ENCODE measurements at places on chromosomes 11 and 22.

GRCh38 chr11:118448294-118448693 is 12.0 kb downstream of the KMT2A start:
- H3K4me1 ChIP-seq = peaks cover 8% of the 10 kb centered on the region
- H3K4me3 ChIP-seq = no peak overlapping the region
- no peak for DNase-seq
- no peaks in the 10 kb centered on the region for H3K27me3 ChIP-seq

- H3K36me3 ChIP-seq = no peaks in the 10 kb centered on the region
- H3K4me1 ChIP-seq = peaks cover 19% of the 10 kb centered on the region
- DNase-seq = peak; percentile 92
- peaks cover 13% of the 10 kb centered on the region for H3K27me3 ChIP-seq
- peak overlapping the region; percentile 79 for H3K27ac ChIP-seq
Measured at GRCh38 chr11:130449996-130450769, 1.7 kb downstream of the ADAMTS15 start.

GRCh38 chr22:45212306-45212709 is 28.4 kb downstream of the KIAA0930 start:
- peak overlapping the region; percentile 79 for H3K27ac ChIP-seq
- peak overlapping the region; percentile 21 for H3K4me3 ChIP-seq
- peaks cover 62% of the 10 kb centered on the region for H3K4me1 ChIP-seq
- peak; percentile 94 for DNase-seq
- H3K36me3 ChIP-seq = no peaks in the 10 kb centered on the region

DNA sequence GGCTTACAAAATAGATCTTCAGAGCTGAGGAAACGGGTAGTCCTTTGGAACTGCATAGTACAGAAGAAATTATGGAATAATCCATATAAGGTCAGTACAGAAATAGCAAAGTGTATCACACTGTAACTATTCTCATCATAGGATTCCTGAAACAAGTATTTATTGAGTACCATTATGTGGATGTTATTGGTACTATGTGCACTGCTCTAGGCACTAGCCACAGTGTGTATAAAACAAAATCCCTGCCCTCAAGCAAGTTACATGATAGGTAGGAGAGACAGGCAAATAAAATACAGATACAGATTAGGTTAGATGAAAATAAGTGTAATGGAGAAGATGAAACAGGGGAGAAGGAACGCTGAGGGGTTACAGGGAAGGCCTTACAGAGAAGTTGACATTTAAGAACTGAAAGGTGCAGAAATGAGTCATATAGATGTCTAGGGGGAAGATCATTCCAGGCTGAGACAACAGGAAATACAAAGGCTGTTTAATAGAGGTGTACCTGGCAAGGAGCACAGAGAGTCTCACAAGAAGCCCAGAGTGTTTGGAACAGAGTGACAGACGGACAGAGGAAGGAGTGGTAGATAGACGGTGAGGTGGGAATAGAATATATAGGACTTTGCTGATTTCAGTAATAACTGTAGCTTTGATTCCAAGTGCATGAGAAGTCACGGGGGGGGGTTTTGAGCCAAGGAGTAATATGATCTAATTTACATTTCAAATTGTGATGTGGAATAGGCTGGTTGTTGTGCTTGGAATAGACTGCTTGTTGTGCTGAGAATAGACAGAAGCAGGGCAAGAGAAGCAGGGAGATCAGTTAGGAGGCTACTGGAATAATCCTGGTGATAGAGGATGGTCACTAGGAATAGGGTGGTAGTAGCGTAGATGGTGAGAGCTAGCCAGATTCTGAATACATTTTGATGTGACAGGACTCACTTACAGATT is 13.7 kb downstream of the RNF141 start:
- H3K36me3 ChIP-seq = peaks cover 79% of the 10 kb centered on the region
- peaks cover 9% of the 10 kb centered on the region for H3K4me1 ChIP-seq
- no peak overlapping the region for H3K27ac ChIP-seq
- H3K27me3 ChIP-seq = no peaks in the 10 kb centered on the region

DNA sequence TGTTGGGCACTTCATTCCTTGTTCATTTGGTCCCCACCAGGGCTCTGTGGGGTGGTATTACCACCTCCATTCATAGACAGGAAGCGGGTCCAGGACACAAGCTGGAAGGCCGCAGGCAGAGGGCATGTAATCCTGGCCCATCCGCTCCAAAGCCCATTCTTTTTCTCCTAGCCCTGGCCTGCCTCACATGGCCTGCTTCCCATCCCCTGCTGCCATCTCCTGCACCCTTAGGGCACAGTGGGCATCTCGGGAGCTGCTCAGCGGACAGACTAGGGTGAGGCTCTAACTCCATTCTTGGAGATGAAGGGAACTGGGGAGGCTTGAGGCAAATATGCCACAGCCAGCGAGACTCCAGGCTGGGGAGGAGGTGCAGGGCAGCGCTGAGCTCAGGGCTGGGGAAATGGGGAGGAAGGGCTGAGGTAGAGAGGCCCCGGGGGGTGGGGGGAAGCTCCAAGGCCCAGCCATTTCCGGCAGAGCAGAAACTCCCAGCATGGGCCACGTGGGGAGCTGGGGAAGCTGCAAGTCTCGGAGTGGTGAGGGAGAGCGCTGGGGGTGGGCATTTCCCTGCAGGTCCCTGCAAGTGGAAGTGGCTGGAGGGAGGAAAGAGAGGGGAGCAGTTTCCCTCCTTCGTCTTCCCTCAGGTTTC is 14.3 kb upstream of the BCL9L start:
- H3K27ac ChIP-seq = no peak overlapping the region
- H3K4me3 ChIP-seq = no peak overlapping the region
- peak; percentile 67 for DNase-seq
- no peaks in the 10 kb centered on the region for H3K27me3 ChIP-seq
- H3K36me3 ChIP-seq = no peaks in the 10 kb centered on the region
- H3K4me1 ChIP-seq = no peaks in the 10 kb centered on the region

DNA sequence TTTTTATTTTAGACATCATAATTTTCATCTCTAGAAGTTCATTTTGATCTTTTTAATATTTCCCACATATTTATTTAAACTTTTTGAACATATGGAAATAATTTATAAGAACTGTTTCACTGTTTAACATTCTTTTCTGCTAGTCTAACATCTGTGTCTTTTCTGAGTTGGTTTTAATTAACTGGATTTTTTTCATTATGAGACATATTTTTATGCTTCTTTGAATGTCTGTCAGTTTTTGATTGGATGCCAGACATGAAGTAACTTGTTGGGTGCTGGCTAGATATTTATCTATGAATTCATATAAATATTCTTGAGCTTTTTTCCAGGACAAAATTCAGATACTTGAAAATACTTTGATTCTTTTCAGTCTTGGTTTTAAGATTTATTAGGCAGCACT is 317.8 kb upstream of the NCAM1 start:
- no peaks in the 10 kb centered on the region for H3K4me1 ChIP-seq
- H3K27me3 ChIP-seq = no peaks in the 10 kb centered on the region
- H3K4me3 ChIP-seq = no peak overlapping the region

DNA sequence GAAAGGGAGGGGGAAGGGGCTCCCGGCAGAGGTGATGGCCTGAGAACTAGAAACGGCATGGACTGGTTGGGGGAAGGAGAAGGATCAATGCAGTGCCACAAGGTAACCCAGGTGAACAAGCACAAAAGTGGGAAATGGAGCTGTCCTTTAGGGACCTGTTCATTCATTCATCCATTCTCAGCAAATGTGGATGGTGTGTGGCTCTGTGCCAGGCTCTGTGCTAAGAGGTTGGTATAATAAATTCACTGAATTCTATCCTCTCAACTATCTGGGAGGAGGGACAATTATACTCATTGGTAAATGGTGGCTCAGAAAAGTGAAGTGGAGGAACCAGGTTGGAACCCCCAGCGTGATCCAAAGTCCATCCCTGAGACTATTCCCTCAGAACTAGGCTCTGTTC is 18.6 kb upstream of the ARAP1 start:
- H3K4me3 ChIP-seq = no peak overlapping the region
- DNase-seq = no peak
- no peaks in the 10 kb centered on the region for H3K27me3 ChIP-seq
- H3K4me1 ChIP-seq = no peaks in the 10 kb centered on the region
- H3K36me3 ChIP-seq = no peaks in the 10 kb centered on the region

DNA sequence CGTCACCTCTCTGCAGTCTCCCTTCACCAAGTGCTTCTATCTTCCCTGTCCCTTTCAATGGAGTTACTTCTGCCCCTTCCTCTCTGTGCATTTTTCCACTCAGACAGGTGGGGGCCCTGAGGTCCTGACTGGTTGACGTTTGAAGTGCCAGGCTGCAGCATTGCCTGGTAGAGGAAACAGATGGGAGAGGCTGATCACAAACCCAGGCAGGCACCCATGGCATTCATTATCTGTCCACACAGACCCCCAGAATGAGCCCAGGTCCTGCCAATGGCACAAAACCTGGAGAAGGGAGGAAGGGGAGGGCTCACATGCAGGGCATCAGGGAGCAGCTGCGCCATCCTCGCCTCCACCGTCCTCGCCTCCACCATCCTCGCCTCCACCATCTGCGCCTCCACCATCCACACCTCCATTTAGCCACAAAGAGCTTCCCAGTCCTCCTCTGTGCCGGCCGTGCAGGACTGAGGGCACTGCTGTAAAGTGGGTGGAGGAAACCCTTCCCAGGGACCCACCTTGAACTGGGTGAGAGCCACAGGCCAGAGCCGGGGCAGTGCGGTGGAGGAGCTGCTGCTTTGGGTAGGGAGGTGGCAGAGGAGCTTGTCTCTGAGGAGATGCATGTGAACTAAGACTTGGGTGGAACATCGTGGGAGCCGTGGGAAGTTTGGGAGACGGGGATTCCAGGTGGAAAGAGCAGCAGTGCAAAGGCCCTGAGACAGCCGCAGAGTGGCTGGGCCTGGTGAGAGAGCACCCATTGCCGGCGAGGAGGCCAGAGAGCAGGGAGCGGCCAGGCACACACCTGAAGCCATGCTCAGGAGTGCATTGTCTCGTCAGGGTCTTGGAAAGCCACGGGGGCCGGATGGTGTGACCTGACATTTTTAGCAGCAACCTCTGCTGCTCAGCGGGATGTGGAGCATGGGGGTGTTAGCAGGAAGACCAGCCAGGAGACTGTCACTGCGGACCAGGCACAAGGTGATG is 145.1 kb downstream of the TBC1D22A start:
- H3K4me3 ChIP-seq = no peak overlapping the region
- H3K36me3 ChIP-seq = peaks cover 2% of the 10 kb centered on the region
- H3K4me1 ChIP-seq = no peaks in the 10 kb centered on the region

- no peak for DNase-seq
- no peaks in the 10 kb centered on the region for H3K36me3 ChIP-seq
- H3K4me1 ChIP-seq = no peaks in the 10 kb centered on the region
- no peak overlapping the region for H3K27ac ChIP-seq
- peaks cover 14% of the 10 kb centered on the region for H3K27me3 ChIP-seq
- H3K4me3 ChIP-seq = no peak overlapping the region
Measured at GRCh38 chr11:69908511-69909220, 89.5 kb upstream of the FGF3 start.

GRCh38 chr11:61378713-61379313 is 13.6 kb upstream of the TMEM216 start:
- H3K27me3 ChIP-seq = no peaks in the 10 kb centered on the region
- peak overlapping the region; percentile 53 for H3K27ac ChIP-seq
- H3K4me3 ChIP-seq = no peak overlapping the region
- H3K36me3 ChIP-seq = no peaks in the 10 kb centered on the region
- DNase-seq = peak; percentile 81

DNA sequence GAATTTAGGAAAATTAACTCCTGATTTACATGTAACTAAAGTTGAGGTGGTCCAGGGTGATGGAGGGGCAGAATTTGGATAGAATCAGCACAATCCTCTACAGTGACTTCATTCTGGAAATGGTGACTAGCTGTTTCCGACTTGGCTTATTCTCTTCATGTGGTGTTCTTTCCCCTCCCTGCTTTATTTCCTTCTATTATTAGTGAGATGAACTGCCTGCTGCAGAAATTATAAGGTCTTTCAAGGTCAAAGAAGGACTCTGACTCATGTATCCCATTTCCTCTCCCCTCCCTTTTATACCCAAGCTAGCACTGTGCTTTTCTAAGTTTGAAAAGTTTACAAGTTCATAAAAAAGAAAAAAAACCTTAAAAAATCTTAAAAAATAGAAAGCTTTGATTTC is 12.2 kb upstream of the MRPL17 start:
- no peak overlapping the region for H3K4me3 ChIP-seq
- H3K36me3 ChIP-seq = no peaks in the 10 kb centered on the region
- H3K27ac ChIP-seq = peak overlapping the region; percentile 55
- no peak for DNase-seq

DNA sequence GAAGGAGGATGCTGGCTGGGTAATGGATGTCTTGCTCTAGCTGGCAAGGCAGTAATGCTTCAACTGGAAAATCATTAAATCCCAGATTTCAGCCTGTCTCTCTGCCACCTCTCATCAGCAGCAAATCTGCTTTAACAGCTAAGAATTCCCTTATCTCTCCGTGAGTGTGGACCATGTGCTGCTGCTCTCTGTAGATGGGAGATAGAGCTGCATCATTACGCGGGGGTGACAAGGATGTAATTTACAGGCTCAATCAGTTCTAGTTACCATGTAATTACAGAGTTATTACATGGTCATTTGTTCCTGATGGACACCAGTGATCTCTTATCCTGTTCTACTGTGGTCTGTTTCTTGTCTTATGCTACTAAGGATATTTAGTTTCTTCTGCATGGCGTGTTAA is 665.4 kb downstream of the NTM start:
- no peak overlapping the region for H3K4me3 ChIP-seq
- H3K27me3 ChIP-seq = no peaks in the 10 kb centered on the region
- H3K27ac ChIP-seq = no peak overlapping the region
- H3K4me1 ChIP-seq = no peaks in the 10 kb centered on the region
- H3K36me3 ChIP-seq = no peaks in the 10 kb centered on the region

DNA sequence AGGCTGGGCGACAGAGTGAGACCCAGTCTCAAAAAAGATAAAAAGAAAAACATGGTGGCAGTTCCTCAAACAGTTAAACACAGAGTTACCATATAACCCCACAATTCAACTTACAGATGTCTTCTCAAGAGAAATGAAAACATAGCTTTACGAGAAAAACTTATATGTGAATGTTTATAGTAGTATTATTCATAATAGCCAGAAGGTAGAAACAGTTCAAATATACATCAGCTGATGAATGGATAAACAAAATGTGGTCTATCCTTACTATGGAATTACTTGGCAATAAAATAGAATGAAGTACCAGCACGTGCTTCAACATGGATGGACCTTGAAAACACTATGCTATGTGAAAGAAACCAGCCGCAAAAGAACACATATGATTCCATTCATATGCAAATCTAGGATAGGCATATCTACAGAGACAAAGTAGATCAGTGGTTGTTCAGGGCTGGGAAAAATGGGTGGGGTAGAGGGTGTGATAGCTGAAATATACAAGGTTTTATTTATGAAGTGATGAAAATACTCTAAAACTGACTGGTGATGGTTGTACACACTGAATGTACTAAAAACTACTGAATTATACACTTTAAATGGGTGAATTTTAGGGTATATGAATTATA is 12.4 kb downstream of the NF2 start:
- H3K4me1 ChIP-seq = peaks cover 24% of the 10 kb centered on the region
- no peak overlapping the region for H3K4me3 ChIP-seq
- H3K36me3 ChIP-seq = no peaks in the 10 kb centered on the region
- no peak overlapping the region for H3K27ac ChIP-seq
- H3K27me3 ChIP-seq = no peaks in the 10 kb centered on the region

- H3K27ac ChIP-seq = no peak overlapping the region
- H3K36me3 ChIP-seq = peaks cover 85% of the 10 kb centered on the region
- no peak for DNase-seq
- H3K4me3 ChIP-seq = no peak overlapping the region
- no peaks in the 10 kb centered on the region for H3K4me1 ChIP-seq
- no peaks in the 10 kb centered on the region for H3K27me3 ChIP-seq
Measured at GRCh38 chr22:42632096-42632495, 8.3 kb downstream of the ATP5MGL start.

Data from sigmoid colon (tissue), 7 donors.